Stimulated activated CD8-positive, alpha-beta memory T cell treated with anti-CD3 and anti-CD28 coated beads, Interleukin-2, amount 100 ng/mL, for 1 hour (primary cell): ENCODE measurements at places on chromosomes 16 and 17.

- DNase-seq = no peak
These were observed 28.3 kb downstream of the TRPV2 start for GRCh38 chr17:16443511-16444257.

- DNase-seq = no peak
These were observed 10.7 kb upstream of the KCNJ2 start for GRCh38 chr17:70158591-70158990.

GRCh38 chr16:66970775-66971720 is 10.0 kb downstream of the CES3 start:
- no peak for DNase-seq

DNA sequence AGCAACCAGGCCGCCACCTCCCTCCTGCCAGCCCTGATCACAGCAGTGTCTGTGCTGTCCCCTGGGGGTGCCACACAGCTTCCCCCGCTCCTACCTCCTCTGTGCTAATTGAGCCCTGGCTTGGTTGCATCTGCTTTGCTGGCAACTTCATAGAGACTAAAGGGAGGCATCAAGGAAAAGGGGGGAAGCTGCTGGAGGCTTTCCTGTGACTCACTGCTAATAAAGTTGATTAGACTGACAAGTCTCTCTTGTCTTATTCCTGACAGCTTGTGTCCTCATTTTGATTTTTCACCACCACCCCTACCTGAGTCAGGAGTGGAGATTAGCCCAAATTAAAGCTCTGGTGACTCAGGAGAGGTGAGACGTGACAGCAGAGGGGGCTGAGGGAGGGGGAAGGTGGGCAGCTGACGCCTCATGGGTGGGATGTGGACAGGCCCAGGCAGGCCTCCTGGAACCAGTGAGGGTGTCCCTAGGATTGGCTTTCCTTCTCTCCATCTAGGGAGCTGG is 310.0 kb downstream of the CBLN1 start:
- no peak for DNase-seq

GRCh38 chr17:55421179-55421934 is at the start of gene MMD:
MMD (minus strand) TSS chr17:55421835; CDS start chr17:55421695, 140 bp downstream.
- DNase-seq = no peak

GRCh38 chr17:72430611-72431432 is 310.0 kb downstream of the SOX9 start:
- no peak for DNase-seq

DNA sequence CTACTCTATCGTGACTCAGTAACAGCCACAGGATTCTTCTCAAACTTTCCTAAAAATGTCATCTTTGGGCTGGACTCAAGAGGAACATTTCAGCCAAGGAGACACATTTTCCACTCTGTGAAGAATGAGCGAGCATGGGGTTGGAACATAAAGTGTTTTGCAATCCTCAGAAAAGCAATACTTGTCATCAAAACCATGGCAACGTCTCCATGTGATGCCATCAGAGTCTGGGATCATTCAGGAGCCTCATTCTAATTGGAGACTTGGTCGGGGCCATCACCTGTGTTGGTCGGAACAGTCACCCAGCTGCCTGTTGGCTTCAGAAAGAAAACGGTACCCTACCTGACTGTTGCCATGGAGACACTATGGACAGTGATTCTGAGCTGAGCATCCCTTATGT is 25.5 kb downstream of the MYOCD start:
- DNase-seq = no peak

DNA sequence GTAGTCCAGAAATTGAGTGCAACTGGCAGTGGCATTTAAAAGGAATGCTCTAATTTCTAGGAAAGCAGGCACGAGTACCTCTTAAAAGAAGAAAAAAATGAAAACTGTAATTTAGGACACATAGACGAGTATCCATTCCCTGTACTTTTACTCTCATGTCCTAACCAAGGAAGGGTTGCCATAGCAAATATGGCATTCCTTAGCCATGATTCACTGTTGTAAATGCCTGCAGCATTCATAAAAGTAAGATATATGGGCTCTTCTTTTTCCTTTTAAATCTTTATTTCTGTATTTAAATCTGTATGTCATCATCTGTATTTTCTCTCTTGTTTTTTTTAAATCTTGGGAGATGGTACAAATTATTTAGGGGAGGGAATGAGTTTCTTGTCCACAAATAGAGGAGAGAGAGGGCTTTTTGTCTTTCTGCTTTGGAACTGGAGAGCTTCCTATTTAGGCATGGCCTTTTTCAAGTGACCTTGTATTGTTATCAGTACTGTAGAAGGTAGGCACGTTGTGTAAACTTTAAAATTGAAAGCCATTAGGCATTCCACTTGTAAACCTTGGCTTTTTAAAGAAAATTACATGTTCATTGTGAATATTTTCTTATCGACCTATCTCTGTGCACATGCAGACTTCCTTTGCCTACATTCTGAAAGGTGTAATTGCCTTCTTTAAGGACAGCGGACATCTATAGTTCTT is 50.0 kb downstream of the TENT4B start:
- no peak for DNase-seq

- DNase-seq = no peak
These were observed 26.9 kb upstream of the PPM1E start for GRCh38 chr17:58728798-58729197.

- DNase-seq = no peak
These were observed 1.5 kb upstream of the TBCD start for GRCh38 chr17:82750241-82750908.

GRCh38 chr16:31537362-31538242 is 9.9 kb downstream of the AHSP start:
- DNase-seq = no peak

DNA sequence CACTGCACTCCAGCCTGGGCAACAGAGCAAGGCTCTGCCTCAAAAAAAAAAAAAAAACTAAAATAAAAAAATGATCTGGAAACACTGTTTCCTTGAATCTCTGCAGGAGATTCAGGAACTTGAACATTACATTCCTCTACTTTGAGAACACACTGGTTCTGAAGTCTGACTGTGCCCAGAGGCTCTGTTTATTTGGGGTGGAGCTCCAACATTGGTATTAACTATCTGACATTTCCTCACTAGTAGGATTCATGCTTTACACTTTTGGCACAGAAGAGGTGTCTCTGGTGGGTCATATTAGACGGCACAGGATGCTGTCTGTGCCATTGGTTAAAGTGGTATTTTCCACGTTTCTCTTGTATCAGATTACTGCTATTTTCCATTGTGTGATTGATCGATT is 10.4 kb downstream of the SULT1A2 start:
- DNase-seq = no peak

- DNase-seq = no peak
These were observed 96.7 kb downstream of the GNAO1 start for GRCh38 chr16:56288019-56288418.

DNA sequence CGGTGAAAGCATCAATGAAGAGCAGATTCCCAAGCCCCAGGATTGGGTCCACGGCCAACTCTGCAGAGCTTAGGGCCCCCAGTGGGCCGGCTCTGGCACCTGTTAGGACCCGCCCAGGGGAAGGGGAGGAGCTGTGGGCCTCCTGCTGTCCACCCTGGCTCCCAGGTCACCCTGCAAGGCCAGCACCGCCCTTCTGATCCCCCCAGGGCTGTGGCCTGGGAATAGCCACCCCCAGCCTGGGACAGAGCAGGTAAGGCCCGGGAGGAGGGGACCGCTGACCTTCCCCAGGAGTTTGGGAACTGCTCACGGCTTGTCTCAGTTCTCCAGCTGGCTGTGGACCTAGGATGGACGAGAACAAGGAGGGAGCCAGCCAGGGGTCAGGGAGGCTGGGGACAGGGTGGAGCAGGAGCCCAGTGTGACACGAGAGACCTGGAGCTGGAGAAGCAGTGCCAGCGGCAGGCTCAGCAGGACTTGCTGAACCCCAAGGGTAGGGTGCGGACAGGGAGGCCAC is 39.3 kb upstream of the SLC38A10 start:
- no peak for DNase-seq

GRCh38 chr16:1221628-1222552 is 3.2 kb downstream of the TPSG1 start:
- no peak for DNase-seq

DNA sequence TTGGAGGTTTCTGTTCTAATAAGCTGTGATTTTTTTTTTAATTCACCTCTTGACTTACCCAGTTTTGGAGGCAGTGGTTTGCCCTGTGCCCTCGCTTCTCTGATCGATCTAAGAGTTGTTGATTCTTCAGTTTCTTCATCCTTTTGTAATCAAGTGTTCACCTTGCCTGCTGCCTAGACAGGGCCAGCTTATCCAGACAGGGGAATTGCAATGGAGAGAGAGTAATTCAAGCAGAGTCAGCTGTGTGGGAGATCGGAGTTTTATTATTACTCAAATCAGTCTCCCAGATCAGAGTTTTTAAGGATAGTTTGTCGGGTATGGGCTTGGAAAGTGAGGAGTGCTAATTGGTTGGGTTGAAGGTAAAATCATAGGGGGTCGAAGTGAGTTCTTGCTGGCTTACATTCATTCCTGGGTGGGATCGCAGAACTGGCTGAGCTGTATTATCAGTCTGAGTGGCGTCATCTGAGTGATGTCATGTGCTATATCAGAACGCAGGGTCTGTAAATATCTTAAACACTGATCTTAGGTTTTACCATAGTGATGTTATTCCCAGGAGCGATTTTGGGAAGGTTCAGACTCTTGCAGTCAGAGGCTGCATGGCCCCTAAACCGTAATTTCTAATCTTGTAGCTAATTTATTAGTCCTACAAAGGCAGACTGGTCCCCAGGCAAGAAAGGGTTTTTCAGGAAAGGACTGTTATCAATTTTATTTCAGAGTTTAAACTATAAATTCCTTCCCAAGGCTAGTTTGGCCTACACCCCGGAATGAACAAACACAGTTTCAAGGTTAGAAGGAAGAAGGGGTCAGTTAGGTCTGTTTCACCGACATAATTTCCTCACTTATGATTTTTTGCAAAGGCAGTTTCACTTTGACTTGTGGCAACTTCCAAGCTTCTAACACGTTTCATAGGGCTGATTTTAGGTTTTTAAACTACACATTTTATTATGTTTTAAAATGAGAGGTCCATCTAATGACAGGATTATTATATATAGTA is 21.5 kb upstream of the KCNJ16 start:
- no peak for DNase-seq

GRCh38 chr17:79747508-79748294 is 17.0 kb downstream of the ENPP7 start:
- DNase-seq = no peak

- no peak for DNase-seq
These were observed 792 bp downstream of the PPP1R9B start for GRCh38 chr17:50149417-50150353.

DNA sequence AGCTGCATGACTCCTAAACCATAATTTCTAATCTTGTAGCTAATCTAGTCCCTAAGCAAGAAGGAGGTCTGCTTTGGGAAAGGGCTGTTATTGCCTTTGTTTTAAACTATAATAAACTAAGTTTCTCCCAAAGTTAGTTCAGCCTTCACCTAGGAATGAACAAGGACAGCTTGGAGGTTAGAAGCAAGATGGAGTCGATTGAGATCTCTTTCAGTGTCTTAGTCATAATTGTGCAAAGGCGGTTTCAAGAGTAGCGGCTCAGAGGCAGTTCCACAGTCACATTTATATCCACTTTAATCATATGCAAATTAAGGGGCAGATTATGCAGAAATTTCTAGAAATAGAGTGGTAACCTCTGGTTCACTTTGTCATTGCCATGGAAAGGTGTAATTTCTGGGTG is 17.4 kb downstream of the DRC7 start:
- no peak for DNase-seq

DNA sequence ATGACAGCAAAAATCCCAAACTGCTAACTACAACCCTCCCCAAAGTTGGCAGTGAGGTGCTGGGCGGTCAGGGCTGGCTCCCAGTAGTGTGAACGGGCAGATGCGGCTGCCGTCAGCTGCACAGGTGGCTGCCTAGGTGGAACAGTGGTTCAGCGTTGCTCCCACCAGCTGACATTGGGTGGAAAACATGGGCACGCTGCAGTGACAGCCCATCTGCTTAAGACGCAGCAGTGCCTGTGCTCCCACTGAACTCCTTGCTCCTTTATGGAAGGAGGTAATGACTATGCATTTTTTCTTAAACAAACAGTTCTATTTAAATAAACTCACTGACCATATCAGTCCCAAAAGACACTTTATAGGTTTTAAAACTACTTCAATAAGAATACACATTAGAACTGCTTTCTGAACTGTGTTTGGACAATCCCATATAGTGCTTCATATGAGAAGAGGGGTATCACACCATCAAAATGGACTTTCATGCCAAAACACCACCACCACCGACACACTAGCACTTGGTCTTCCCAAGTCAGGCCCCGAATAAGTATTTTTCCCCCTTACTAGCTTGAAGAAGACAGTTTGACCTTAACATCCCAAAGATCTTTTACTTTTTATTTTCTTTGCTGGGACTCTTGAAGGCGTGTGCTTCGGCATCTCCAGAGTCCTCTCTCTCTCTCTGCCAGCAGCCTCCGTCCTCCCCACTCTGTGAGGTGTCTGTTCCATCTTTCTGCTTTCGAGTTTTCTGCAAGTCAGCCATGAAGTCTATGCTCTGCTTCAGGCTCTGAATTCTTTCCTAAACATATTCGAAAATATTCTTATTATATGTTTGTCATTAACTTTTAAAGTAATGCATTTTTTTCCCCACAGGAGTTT is 34.4 kb downstream of the BRD7 start:
- DNase-seq = no peak

DNA sequence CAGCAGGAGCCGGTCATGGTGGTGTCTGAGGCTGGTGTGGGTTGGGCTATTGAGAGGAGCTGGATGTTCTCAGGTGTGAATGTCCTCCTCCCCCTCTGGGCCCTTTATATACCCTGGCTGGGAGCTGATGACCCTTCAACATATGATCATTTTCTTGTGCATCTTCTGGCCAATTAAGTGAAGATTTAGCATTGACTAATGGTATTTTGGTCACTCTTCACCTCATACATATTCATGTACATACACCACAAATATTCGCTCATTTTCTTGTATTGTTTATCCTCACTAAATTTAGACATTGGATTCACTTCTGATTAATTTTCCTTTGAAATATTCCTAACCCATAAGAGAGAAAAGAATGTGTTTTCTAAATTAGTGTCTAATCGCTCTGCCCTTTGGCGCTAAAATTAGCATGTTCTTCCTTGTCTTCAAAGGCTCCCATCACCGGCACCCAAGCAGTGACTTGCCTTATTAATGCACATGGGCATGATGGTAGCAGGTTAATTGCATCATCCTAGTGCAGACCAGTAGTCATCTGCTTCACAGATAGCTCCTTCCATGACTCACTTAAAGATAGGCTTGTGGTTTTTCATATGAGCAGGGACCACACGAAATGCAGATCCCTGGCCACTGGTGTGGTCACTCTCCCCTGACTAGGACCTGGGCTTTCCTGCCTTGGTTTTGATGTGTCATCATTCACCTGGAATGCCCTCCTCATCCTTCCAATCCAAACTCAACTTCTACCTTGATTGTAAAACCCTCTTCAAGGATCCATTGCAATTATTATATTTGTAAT is at the start of gene KRTAP2-4:
Gene KRTAP2-4 (minus strand): TSS at position 51 of the 796 bp plus-strand sequence. CDS start 34 bp downstream, at position 17.
- no peak for DNase-seq

- no peak for DNase-seq
These were observed 12.5 kb upstream of the FAM171A2 start for GRCh38 chr17:44376124-44376523.
